ENCODE measurements at places on chromosomes 12 and 14. TPM values are rescaled to one million over a fixed set of nuclear protein-coding genes. Genes with fewer than 3 reads are reported as not detected.

Gene GLT1D1
- total RNA-seq = not detected

Gene FIGNL2
- total RNA-seq = not detected

Gene RERGL
- 9.2 TPM for total RNA-seq

Gene ORMDL2
- 93.6 TPM for total RNA-seq

Gene ANKRD13A
- total RNA-seq = 34.5 TPM

Gene FAM186B
- 0.29 TPM for total RNA-seq

Gene PTPRR
- 39.1 TPM for total RNA-seq

Gene GLS2
- 1.9 TPM for total RNA-seq

Gene MEG3
- not detected for total RNA-seq

Gene C12orf60
- total RNA-seq = 0.95 TPM

Gene SELPLG
- total RNA-seq = 0.76 TPM

- DNase-seq = no peak
These were observed 374.2 kb downstream of the BCL11B start for GRCh38 chr14:98897605-98898309.

DNA sequence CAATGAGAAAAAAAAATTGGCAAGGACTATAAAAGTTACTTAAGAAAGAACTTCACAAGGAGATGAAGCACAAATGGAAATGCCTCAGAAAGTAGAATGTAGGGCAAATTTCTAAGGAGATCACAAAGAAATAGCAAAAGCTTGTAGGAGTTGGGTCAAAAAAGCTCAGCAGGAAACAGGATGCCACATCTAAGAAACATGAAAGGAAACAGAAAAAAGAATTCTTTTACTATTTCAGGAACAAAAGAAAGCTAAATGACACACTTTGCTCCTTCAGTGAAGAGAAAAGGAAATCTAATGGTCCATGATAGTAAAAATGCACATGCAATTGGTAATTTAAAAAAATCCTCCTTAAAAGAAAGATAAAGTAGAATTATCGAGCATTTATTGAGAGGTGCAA lies 452.1 kb upstream of the GARIN6 start:
- DNase-seq = no peak

DNA sequence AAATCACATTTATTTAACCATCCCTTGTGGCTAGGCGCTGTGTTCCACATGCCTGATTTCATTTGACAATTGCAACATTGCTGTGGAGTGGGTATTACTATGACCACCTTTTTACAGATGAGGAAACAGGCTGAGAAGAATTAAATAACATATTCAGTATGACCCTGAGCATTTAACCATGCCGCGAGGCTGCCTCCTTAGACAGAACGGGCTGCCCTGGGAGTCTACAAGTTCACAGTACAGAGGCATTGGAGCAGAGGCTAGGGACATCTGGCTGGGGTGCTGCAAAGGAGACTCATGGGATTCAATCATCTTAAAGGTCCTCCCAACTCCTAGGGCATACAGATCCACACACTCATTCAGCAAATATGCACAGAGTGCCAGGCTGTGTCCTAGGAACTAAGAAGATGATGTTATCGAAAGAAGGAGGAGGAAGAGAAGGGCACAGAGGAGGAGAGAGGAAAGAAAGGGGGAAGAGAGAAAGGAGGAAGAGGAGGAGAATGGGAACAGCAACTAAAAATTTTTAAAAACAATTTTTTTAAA lies 164.7 kb upstream of the CCND2 start:
- DNase-seq = no peak

DNA sequence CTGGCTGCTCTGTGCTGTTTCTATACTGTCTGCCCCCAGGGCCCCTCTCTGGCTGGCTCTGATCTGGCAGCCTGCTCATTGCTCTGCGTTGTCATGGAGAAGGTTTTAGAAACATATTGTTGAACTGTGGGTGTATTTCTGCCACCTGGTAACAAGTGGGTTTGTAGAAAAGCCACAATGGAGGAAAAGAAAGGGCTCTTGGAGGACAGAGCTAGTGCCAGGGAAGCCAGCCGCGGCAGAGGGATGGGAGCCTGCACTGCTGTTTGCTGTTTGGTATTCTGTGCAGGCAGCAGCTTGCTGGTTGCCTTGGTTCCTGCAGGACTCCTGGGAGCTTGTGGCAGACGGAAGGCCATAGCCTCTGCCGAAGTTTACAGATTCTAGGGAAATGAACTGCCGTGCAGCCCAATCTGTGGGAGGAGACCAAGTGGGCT lies 15.1 kb downstream of the CCDC177 start:
- DNase-seq = no peak

DNA sequence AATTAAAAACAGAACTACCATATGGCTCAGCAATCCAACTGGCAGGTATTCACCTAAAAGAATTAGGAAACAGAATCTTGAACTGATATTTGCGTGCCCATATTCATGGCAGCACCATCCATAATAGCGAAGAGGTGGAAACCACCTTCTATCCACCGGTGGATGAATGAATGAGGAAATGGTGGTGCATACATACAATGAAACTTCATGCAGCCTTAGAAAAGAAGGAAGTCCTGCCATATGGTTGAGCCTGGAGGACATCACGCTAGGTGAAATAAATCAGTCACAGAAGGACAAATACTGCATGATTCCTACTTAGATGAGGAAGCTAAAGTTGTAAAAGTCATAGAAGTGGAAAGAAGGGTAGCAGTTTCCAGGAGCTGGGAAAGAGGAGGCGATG lies 6.6 kb downstream of the TCL1A start:
- DNase-seq = no peak

DNA sequence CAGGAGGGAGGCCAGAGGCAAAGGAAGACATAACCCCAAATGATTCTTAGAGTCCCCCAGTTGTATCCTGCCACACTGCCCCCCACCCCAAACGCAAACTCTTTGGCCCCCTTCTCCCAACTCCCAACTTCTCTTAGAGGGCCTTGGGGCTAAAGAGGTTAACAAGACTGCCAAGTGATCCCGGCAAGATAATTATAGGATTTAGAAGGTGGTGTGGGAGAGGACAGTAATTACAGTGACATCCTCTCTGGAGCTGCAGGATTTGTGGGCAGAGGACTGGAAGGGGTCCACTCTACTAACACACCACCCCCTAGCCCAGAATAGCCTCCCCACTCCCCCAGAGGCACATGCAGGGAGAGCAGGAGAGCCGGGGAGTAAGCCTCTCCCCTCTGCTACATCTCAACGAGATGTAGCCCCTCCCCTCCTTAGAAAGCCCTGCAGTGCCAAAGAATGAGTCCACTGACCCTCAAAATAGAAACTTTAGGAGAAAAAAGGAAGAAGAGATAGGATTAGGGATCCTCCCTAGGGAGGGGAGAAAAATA lies 5.3 kb upstream of the GDF11 start:
- DNase-seq = no peak

DNA sequence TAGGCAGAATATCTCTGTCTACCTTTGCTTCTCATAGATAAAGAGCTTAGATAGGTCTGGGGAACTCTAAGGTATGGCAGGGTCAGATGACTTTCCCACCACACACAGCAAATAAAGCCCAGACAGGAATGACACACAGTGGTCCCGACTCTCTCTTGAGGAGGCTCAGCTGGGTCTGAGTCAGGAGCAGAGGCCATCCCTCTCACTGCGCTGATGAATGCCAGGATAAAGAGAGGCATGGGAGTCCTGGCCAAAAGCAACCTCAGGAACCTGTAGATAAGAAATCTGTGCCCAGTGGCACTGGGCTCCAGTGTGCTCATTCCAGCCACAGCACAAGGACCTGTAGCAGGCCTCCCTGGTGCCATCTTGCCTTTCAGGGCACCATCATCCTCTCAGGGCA lies 129.4 kb upstream of the PARP11 start:
- DNase-seq = no peak

DNA sequence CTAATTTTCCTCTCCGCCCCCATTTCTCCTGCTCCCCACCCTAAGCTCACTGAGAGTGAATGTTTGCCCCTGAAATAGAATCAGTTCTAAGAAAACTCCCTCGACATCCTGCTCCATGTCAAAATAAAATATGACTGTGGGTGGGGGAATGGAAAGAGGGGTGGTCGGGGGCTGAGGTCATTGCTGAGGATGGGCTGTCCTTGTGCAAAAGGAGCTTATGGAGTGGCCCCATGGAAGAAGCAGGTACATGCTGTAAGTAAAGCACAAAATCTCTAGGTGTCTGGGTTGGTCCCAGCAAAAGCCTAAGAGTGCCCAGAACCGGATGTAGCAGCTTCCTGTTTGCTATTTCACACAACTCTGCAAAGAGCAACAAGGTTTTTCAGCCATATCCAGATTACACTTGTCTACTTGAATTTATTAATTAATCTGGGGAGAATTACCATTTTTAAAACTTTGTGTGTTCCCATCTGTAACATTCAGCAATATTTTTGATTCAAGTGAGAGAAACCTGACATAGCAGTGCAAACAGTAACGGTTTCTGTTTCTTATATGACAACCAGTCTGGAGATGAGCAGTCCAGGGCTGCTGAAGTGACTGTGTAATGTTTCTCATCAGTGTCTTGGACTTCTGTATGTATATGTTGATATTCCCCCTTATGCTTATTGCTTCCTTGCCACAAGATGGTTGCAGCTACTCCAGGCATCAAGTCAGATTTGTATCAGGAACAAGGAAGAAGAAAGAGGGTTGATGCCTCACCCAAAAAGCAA lies 40.4 kb upstream of the GZMB start:
- DNase-seq = no peak

- no peak for DNase-seq
These were observed 44.2 kb downstream of the SLC6A12 start for GRCh38 chr12:169528-170370.

GRCh38 chr14:90498198-90498597 lies 101.4 kb downstream of the CALM1 start:
- no peak for DNase-seq

GRCh38 chr12:44976246-44976645 lies 74.7 kb downstream of the DBX2 start:
- DNase-seq = no peak

- no peak for DNase-seq
These were observed 222.5 kb upstream of the ARHGAP5 start for GRCh38 chr14:31854508-31855075.

DNA sequence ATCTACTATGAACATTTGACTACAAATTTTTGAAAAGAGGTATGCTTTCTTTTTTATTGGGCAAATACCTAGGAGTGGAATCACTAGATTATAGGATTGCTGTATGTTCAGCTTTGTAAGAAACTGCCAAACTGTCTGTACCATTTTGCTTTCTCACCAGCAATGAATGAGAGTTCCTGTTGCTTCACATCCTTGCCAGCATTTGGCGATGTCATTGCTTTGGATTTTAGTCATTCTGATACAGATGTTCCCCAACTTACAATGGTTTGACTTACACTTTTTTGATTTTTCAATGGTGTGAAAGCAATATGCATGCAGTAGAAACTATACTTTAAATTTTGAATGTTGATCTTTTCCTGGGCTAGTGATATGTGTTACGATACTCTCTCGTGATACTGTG lies 328.7 kb downstream of the RAD51B start:
- DNase-seq = no peak

GRCh38 chr12:85642808-85643207 lies 193.4 kb downstream of the RASSF9 start:
- DNase-seq = no peak

DNA sequence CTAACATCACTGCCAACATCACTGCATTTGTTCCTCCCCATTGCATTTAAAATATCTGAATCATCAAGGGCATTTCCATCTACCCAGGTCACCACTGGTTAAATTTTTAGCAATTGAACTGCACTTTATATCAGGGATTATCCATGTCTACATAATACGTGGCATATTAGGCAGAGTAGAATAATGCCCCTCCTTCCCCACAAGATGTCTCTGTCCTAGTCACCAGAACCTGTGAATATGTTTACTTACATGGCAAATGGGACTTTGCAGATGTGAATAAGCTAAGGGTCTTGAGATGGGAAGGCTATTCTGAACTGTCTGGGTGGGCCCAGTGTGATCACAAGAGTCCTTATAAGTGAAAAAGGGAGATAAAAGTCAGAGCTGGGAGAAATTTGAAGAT lies 181.7 kb upstream of the ARID2 start:
- no peak for DNase-seq

DNA sequence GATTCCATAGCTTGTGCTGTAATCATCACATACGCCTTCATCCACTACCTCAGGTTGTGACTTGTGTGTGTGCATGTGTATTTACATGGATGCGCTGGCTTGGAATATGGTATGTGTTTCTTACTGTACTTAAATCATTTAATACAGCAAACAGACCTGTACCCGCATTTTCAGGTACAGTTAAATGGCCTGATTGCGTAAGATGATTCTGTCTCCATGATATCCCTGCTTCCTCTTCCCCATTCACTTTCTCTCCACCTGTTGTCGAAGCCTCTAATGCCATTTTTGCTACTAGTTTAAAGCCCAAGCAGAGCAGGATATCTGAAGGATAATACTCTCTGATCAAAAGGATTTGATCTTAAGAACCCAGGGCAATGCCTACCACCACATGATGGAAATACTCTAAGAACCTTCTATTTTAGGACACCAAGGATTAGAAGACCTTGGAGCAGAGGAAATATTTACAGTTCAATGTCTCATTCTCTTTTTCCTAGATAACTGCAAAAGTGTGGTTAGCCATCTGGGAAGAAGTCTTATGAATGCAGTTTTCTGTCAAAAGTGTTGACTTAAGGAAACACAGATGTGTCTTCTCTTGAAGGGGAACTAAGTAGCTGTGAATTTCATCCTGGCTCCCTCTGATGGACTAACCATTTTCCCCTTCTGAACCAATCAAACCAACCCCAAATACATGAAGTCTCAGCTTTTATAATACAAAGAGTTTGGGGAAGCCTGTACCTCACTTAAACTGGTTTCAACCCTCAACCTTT lies 78.7 kb downstream of the HELB start:
- no peak for DNase-seq

- DNase-seq = peak; percentile 78
These were observed 92.8 kb downstream of the NINJ2 start for GRCh38 chr12:570435-570920.

GRCh38 chr12:2332236-2332635 lies 279.4 kb downstream of the CACNA1C start:
- DNase-seq = no peak

GRCh38 chr12:114500775-114501473 lies 95.0 kb upstream of the TBX5 start:
- no peak for DNase-seq

DNA sequence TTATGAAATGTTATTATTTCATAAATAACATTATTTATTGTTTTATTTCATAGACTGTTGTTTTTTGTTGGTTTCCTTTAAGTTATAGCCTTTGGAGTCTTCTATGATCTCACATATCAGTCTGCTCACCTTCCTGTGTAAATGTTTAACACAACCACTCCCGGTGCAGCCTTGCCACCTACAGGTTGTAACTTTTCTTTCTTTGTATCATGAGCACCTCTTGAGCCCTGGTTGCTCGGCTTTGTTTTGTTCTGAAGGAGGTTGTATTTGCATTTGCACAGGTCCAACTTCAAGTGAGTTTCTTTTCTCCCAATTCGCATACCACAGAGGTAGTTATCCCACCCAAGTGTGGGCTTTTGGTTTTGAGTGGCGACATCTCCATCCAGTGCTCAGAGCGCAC lies 121.4 kb downstream of the SLC15A4 start:
- no peak for DNase-seq

GRCh38 chr12:123659996-123660727 lies 10.8 kb upstream of the TCTN2 start:
- DNase-seq = no peak

Data from Calu3 (cell line).